ENCODE measurements at places on chromosomes 5 and 9.

- DNase-seq: peak; percentile 38
These were observed 851 bp upstream of the ZDHHC12 start for GRCh38 chr9:128724744-128725211.

DNA sequence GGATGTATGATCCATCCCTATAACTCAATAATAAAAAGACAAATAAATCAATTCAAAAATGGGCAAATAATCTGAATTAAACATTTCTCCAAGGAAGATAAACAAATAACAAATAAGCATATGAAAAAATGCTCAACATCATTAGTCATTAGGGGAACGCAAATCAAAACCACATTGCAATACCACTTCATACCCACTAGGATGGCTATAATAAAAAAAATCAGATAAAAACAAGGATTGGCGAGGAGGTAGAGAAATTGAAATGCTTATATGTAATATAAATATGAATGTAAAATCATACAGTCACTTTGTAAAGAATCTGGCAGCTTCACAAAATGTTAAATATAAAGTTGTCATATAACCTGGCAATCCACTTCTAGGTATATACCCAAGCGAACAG, 52.3 kb upstream of the TBCA start:
- DNase-seq: no peak

GRCh38 chr9:132146039-132146438, 15.8 kb upstream of the NTNG2 start:
- DNase-seq: no peak

DNA sequence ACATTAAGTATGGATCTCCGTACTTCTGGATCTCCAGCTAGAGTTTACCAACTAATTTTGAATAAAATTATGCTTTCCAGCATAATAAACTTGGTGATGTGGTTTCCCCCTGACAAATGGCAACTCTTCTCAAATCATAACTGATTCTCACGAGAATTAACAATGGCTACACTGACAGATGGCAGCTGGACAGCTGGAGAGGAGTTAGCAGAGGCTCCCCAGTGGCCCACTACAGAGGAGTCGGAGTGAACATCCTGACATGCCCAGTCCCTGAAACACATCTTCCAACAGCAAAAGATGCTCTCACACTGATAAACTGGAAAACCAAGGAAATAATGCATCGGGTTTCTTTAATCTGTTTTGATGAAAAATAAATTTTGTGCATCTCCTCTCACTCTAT, 239.6 kb downstream of the MAN2A1 start:
- no peak for DNase-seq

GRCh38 chr9:95023217-95024003, 294.1 kb downstream of the FANCC start:
- no peak for DNase-seq

- no peak for DNase-seq
These were observed 40.9 kb upstream of the DHFR start for GRCh38 chr5:80695666-80696065.

Data from AG09319 (cell line).